Renal cortex interstitium (tissue), 15 donors: ENCODE measurements at places on chromosomes 13 and 19. TPM values are rescaled to one million over a fixed set of nuclear protein-coding genes. Genes with fewer than 3 reads are reported as not detected.

DNA sequence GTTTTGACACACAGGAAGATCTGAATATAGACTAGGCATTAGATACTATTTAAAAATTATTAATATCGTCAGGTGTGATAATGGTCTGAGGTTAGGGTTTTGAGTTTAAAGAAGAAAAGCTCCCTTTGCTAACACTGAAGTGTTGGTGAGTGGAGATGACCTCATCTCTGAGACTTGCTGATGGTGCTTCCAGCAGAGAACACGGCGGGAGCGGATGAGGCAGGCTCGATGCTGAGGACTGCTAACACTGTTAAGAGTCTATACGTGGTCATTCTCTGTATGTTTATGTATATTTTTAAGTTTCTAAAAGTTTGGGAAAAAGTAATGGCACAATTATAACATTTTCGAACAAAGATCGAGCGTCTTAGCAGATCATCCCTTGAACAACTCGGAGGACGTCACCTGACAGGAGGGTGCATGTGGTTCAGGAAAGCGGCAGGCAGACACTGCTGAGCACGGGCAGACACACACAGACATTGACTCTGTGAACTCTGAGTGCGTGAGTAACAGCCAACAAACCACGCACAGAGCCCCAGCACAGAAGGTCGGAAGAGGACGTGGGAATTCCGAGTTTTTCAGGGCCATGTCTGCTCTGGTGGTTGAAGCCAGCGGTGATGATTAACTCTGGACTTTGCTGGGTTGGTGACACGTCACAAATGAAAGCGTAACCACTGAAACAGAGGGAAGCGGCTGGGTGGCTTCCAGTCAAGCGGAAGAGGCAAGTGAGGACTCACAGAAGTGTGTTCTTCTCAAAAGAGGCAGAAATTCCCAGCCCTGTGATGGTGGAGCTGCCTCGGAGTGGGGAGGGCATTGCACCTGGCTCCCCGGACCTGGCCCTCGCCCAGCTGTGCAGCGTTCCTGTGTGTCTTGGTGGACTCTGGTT lies 91.9 kb upstream of the TEX29 start:
- DNase-seq: no peak

DNA sequence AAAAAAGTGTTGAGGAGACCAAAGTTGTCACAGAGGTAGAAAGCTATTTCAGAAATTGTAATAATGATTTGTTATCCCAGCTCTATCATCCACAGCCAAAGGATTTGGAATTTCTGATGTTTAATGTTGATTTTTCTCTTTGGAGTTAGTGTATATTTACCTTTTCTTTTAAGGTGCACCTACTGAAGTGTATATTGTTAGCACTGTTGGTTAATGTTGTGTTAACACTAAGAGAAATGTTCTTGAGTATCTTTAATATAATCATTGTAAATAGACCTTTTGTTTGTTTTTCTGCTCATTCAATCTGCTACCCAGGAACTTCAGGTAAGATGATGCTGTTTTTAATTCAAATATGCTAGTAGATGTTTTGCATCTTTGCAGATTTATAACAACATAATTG lies 57.5 kb downstream of the ZAR1L start:
- no peak for DNase-seq

- DNase-seq: no peak
These were observed 43.6 kb upstream of the ZNF681 start for GRCh38 chr19:23802290-23802689.

Gene TUBA3C
- polyA plus RNA-seq: not detected

GRCh38 chr13:80341101-80341755 lies at the start of gene SPRY2:
TSS of gene SPRY2 (minus strand) at chr13:80341126. CDS start at chr13:80337705, 3,421 bp downstream.
- peak; percentile 91 for DNase-seq

GRCh38 chr13:45364876-45365557 lies 24.0 kb upstream of the TPT1 start:
- no peak for DNase-seq

DNA sequence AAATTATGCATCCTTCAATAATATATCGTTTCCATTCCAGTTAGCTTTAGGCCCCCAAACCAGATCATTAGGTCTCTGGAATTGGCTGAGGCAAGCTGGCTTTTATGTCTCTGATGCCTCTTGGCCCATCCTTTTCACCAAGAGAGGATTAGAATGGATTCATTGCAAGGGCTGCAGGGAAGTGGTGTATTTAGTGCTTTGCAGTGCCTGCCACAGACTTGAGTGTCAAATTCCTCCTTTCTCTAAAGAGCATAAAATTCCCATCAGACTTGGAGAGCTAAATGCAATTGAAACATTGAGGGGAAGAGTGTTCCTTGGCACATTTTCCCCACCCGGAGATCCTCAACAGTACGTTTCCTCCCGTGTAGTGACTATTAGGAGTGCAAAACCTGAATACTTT lies 302.6 kb downstream of the ATP8A2 start:
- DNase-seq: no peak

DNA sequence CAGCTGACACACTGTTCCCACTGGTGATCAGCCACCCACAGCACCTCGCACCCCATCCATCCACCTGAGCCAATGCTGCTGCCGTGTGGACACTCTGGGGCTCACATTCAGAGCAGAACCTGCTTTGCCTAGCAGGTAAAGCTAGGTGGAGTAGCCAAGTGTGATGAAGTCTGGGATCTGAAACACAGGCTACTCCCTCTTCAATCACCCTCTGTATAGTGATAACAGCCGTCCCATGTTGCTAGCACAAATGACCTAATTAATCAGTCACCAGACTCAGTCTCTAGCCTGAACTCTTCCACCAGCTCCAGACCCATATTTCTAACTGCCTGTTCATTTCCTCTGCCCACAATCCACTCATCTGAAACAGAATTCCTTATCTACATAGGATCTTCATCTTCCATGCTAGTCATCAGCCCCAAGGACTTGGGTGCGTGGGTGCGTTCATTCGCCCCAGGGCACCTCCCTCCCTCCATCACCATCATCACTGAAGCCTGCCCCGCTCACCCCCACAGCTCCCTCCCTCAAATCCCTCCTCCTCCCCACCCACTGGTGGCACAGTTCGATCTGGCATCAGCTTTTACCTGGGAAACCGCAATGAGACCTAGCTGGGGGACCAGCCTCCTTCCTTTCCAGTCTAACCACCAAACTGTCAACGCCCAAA lies 19.8 kb downstream of the STK24 start:
- no peak for DNase-seq

Gene PALM3
- polyA plus RNA-seq: 20.1 TPM

DNA sequence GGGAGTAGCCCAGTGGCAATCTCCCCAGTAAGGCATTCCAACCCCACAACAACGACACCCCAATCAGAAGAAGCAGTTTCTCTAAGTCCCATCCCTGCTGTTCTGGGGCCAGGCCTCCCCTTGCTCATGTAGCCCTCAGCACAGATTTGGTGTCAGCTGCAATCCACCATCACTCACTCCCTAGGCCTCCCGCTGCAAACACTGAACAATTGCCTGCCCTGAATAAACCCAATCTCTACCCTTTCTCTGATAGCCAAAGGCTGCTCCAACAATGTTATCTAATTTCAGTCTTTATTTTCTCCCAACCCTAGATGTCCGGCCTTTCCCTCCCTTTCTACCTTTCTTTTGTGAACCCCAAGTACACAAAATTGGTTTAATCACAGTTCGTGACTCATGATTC lies 5.6 kb upstream of the SOX21 start:
- DNase-seq: no peak

Gene FOXA3
- polyA plus RNA-seq: 0.12 TPM

DNA sequence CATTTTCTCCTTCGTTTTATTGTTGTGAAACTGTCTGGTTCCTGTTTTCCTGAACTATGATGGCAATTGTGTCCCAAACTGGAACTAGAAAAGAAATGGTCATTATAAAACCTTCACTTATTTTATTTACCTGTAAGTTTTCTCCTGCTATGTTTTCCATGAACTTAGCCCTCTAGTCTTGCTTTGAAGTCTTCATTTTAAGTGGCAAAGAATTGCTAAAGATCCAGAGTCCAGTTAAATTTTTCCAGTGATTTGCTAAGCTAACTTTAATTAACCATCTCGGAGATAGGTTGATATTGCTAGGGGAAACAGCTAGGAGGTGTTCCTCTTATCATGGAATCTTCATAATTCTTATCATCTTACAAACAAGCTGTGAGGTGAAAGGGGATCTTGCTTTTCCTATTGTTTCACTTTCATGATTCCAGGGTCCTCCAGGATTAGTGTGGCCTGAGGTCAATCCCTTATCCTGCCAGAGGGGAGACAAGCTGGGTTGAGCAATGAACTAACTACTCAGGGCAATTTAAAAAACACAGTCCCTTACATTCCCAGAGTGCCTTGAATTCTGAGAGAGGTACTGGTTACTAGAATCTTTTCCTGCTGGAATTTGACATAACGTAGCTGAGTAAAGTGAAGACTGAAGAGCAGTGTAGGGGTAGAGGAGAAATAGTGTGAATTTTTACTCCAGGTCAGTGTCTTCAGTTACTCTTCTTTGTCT lies 112.5 kb downstream of the ESD start:
- no peak for DNase-seq

Gene STOML3
- polyA plus RNA-seq: not detected

Gene FUT2
- polyA plus RNA-seq: 1.8 TPM

DNA sequence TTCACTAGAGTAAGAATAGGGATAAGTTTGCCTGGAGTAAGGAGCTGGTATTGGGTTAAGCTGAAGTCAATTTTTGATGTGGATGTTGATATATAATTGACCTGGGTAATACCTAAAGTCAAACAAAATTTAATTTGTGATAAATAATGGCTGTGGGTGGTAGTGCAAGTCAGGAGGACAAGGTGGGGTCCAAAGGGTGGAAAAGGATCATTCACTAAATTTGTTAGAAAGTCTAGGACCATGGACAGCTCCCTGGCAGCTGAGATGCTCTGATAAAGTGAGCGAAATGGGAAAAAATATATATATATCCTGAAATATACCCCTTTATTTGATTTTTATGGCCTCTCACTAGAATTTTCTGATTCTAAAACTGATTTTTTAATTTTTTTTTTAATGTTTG lies 463.5 kb downstream of the GPC6 start:
- DNase-seq: peak; percentile 43

Gene HPN
- polyA plus RNA-seq: 117 TPM

GRCh38 chr13:38382946-38383345 lies 33.3 kb downstream of the UFM1 start:
- DNase-seq: no peak

- no peak for DNase-seq
These were observed 195.6 kb downstream of the GPC5 start for GRCh38 chr13:91594061-91594460.

- DNase-seq: no peak
These were observed 5.2 kb upstream of the F10 start for GRCh38 chr13:113117335-113117872.

GRCh38 chr13:93225610-93226009 lies 997 bp upstream of the GPC6 start:
- no peak for DNase-seq

Gene DCLK1
- 5.2 TPM for polyA plus RNA-seq

- no peak for DNase-seq
These were observed 40.1 kb downstream of the F2RL3 start for GRCh38 chr19:16928916-16929315.

GRCh38 chr19:2282062-2282861 lies at the start of gene PEAK3:
TSS of gene PEAK3 (minus strand) at chr19:2282175. CDS start at chr19:2280931, 1,244 bp downstream.
- peak; percentile 61 for DNase-seq

- DNase-seq: no peak
These were observed 9.0 kb upstream of the ZNF460 start for GRCh38 chr19:57271280-57271679.

GRCh38 chr19:13149628-13150186 lies 468 bp downstream of the STX10 start:
- no peak for DNase-seq

DNA sequence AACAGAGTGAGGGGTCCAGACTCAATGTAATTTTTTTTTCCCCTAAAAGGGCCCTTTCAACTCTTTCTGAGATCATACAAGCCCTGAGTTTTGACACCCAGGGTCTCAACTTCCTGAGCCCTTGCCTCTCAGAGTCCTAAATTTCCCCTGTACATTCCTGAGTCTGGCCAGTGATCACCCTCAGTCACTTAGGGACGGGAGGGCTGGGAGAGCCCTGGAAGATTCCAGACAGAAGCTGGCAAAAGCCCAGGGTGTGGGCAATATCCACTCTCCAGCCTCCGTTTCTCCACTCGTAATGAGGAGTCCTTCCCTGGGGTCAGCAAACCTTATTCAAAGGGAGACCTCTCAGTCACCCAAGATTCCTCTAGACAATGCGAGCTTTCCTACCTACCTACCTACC lies 1.6 kb downstream of the PPP1R13L start:
- DNase-seq: no peak

Gene IGFL3
- polyA plus RNA-seq: not detected

Gene JSRP1
- 0.56 TPM for polyA plus RNA-seq

DNA sequence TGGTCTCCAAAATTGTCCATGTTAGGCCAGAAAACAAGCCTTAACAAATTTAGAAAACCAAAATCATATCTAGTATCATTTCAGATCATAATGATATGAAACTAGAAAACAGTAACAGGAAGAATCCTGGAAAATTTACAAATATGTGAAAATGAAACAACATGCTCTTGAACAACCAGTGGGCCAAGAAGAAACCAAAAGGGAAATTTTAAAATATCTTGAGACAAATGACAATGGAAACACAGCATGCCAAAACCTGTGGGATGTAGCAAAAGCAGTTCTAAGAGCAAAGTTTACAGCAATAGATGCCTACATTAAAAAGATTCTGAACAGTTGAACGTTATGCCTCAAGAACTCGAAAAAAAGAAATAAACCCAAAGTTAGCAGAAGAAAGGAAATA lies 32.6 kb downstream of the VWA8 start:
- DNase-seq: no peak

Gene CEACAM8
- 0.32 TPM for polyA plus RNA-seq

- no peak for DNase-seq
These were observed 56.6 kb downstream of the SMARCA4 start for GRCh38 chr19:11017275-11018035.

DNA sequence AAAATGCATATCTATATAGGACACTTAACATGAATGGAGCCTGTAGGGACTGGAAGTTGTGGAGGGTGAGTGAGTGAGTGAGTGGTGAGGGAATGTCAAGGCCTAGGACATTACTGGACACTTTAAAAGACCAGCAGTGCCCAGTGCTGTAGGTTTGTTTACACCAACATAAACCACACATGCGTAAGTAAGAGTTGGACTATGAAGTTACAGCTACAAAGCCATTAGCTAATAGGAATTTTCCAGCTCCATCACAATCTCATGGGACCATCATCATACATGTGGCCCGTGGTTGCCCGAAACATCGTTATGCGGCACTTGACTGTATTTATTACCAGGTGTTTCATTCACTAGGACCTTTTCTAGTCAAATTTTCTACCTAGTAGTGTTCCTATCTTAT lies 49.2 kb downstream of the LATS2 start:
- DNase-seq: no peak

- DNase-seq: no peak
These were observed 119.2 kb downstream of the FRY start for GRCh38 chr13:32150794-32151193.

Gene SBK3
- polyA plus RNA-seq: 0.12 TPM

Gene N4BP2L1
- 28.6 TPM for polyA plus RNA-seq

Gene RAD23A
- 63.4 TPM for polyA plus RNA-seq

DNA sequence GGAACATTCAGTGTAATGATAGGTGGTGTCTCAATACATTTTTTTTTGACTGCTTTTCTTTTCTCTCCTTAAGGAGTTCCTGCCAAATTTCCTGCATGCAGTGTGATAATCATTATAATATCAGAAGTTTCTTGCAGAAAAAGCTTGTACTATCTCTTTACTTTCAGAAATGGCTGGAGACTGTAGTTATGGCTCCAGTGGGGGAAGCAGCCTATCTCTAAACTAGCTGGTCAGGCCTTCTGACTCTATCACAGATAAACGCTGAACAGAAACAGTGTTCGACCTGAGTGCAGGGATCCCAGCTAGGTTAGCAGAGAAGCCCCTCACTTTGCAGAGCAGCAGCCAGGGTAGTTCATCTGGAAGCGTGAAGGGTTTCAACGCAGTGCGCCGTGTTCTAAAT lies 1.9 kb downstream of the CCNE1 start:
- DNase-seq: no peak
